Kidney epithelial cell (primary cell): ENCODE measurements at places on chromosomes 5 and 9. TPM values are rescaled to one million over a fixed set of nuclear protein-coding genes. Genes with fewer than 3 reads are reported as not detected.

The TMOD1 gene
- total RNA-seq: 0.08 and 0.14 TPM in 2 replicates

- DNase-seq: no peak
These were observed 7.1 kb upstream of the RARS1 start for GRCh38 chr5:168479166-168479565.

DNA sequence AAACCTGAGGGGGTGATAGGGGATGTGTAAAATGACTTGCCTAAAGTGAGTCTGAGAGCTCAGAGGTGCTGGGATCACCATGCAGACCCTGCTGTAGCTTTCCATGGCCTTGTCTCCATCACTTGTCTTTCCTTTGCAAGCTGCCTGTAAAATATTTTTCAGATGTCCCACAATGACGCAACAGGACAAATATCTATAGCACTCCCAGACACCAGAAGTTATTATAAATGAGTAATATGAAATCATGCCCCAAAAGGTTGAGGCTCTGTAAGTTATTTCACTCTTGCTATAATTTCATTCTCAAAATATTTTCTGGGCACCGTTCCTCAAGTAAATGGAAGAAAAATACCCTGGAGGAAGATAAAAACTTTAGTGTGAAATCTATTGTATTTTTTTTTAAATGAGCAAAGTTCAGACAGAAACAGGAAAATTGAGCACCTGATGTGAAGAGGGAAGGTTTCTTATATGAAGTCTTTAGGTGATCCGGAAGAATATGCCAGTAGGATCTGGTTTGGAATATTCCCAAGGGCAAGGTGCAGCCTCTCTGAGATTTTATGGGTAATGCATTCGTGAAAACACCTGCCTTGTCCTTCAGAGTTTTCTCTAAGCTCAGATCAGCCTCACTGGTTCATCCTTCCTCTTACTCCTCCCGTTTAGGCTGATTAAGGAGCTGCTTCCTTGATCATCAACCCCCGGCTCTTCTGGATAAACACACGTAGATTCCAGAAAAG lies 138.3 kb upstream of the DMAC1 start:
- DNase-seq: no peak

DNA sequence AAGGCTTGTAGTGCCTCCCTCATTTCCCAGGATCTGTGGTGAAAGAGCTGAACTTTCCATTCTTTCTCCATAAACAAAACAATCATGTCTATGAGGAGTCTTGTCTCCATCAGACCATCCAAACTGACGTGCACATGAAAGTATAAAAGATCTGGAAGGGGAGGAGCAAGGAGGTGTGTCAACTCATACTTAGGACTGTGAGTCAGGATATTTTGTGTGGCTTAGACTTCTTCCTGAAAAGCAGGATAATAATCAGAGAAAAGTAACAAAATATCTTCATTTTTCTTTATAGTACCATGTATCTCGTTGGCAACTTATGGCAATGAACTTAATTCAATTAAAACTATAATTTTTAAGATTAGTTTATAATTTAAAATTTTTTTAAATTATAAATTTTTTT lies 96.0 kb upstream of the PRRC1 start:
- DNase-seq: no peak

DNA sequence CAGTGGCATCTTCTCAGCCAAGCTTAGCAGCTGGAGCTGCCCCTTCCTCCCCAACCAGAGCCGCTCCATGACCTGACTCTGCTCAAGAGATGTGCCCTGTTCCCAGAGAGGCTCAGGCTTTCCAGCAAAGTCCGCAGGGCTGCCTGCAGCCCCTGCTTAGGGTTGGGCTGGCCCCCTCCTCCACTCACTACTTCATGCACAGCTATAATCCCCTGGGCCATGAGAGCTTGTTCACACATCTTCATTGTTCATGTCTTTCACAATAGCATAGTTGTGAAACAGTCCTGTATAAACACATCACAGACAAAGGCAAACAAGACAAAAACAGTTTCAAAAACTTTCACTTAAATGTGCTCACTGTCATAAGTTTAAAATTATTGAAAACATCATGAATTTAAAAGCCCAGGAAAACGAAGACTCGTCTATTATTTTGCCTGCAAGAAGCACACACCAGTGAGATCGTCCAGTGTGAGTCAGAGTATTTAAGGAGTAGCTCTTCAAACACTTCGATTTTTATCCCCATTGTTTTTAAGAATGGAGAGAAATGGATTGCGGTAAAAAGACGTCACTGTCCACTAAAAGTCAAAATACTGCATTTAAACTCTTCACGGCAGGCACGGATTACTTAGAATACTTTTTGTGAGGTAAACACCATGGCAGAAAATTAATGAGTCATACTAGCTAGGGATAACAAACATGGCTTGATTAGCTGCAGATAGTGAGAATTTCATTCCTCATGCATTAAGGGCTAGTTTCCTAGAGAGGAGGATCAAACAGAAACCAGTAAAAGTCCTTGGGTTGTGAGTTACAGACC lies 40.7 kb upstream of the S1PR3 start:
- DNase-seq: no peak

- no peak for DNase-seq
These were observed 39.0 kb downstream of the SEMA4D start for GRCh38 chr9:89458768-89459496.

DNA sequence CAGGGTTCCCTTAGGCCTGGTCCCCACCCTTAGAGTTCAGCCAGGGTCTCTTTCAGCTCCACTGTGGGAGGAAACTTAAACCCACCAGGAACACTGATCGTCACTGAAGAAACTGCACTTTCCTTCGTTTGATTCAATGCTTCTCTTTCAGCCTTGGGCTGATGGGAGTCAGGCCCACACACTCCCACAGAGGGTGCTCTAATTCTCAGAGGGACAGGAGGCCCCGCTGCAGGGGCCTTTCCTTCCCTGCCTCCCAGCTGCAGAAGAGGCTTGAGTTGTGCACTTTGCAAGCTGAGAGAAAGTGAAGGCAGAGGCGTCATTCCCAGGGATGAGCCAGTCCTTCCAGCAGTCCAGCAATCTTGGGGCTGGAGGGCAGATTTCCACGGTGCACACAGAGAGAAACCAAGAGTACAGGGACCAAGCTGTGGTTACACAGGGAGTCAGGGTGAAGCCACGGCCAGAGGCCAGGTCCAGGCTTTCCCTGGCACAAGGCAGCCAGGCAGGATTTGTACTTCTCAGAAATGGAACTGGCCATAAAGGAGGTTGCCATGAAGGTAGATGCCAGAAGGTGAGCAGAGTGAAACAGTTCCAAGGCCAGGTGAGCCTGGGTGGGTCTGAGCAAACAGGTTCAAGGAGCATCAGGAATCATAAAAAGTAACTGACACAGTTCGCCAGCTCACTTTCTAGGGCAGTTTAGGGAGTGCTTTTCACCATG lies 10.4 kb upstream of the GLIPR2 start:
- no peak for DNase-seq

The FAM240B gene
- total RNA-seq: not detected in 2 replicates

The GRIA1 gene
- not detected in 2 replicates for total RNA-seq

The PHF24 gene
- total RNA-seq: 0.07 and 0.58 TPM in 2 replicates

DNA sequence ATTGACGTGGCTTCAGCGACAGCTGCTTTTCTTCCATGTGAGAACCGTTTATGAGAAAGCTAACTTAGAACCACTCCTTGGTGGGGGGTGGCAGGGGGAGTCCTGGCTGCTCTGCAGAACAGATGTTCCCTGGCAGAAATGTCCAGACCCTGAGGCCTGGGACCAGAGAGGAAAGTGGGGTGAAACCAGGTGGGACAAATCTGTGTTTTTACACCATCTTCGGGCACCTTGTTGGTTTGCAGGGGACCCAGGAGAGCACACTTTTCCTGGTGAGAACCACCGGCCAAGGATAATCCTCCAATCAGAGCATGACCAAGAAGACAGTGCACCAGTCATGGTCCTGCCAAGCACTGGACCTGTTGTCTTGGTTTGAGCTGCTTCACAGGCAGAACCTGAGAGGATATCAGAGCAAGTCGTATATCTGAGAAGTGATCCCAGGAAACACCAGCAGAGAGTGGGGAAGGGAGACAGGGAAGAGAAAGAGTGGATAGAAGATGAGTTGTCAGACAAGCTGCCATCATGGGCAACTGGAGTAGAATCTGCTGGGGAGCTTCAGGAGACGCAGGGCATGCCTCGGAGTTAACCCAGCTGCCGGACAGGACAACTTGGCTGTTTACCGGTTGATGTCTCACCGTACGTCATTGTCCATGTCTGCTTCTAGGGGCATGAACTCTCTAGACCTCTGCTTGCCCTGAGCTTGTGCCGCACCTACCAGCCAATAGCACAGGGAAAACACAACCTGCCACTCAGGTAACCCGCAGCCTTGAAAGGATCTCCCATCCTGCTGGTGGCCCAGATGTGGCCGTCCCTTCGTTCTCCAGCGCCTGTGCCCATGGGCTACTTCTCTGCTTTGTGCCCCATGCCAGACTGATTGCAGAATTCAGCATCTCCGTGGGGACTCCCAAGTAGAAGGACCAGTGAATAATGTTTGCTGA lies 178.4 kb upstream of the MVB12B start:
- DNase-seq: no peak

The PCSK1 gene
- not detected in 2 replicates for total RNA-seq

The PCDHA10 gene
- total RNA-seq: 0.33 and 0.68 TPM in 2 replicates

The PAIP2 gene
- 63.0 and 72.9 TPM in 2 replicates for total RNA-seq

- DNase-seq: no peak
These were observed 36.3 kb upstream of the RLN1 start for GRCh38 chr9:5375790-5376477.

DNA sequence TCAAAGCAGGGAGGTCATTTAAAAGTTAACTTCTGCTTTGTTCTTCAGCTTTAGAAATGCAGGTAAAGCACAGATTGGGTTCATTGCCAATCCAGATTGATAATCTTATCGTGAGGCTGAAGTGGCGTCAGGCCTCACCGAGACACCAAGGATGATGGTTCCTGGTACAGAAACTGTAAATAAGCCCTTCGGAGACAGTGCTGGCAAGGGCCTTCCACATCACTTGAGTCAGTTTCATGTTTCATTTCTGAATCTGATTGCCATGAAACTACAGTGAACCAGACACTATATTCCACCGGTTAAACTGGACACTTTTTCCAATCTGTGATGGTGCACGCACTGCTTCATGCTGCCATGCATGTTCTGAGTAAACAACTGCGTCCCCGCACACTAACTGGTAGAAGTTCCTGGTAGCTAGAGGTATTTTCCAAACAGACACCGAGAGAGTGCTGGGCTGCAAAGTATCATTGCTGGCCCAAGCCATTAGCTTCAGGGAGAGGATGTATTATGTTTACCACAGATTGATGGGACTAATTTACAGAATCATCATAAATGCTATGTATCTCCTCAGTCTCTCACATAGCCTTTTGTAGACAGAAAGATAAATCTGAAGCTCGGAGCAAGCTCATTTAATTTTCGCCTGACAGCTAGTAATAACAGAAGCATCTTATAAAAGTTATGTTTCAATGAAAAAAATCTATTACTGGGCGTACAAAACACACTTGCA lies 336.1 kb downstream of the GLIS3 start:
- no peak for DNase-seq

The PCDHGA7 gene
- 2.2 and 3.1 TPM in 2 replicates for total RNA-seq

GRCh38 chr9:88373045-88373444 lies 15.2 kb upstream of the SPIN1 start:
- DNase-seq: no peak

- DNase-seq: no peak
These were observed 275.4 kb downstream of the EBF1 start for GRCh38 chr5:158824241-158824882.

DNA sequence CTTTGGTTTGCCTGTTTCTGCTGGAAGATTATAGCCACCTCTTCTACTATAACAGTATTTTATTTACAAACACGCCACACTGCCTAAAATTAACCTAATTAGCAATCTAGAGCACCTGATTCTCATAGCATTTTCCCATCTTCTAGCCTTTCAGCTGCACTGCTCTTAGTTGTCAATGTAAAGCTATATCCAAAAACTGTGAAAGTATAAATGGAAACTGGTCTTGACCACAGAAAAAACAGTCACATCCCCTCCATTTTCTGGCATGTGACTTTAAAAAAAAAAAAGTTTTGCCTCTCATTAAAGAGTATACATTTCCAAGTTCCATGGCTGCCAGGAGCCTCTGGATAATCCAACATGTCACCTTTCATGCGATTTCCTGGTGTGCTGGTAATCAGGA lies 287.8 kb downstream of the DTWD2 start:
- DNase-seq: no peak

The SHISAL2B gene
- total RNA-seq: not detected in 2 replicates

DNA sequence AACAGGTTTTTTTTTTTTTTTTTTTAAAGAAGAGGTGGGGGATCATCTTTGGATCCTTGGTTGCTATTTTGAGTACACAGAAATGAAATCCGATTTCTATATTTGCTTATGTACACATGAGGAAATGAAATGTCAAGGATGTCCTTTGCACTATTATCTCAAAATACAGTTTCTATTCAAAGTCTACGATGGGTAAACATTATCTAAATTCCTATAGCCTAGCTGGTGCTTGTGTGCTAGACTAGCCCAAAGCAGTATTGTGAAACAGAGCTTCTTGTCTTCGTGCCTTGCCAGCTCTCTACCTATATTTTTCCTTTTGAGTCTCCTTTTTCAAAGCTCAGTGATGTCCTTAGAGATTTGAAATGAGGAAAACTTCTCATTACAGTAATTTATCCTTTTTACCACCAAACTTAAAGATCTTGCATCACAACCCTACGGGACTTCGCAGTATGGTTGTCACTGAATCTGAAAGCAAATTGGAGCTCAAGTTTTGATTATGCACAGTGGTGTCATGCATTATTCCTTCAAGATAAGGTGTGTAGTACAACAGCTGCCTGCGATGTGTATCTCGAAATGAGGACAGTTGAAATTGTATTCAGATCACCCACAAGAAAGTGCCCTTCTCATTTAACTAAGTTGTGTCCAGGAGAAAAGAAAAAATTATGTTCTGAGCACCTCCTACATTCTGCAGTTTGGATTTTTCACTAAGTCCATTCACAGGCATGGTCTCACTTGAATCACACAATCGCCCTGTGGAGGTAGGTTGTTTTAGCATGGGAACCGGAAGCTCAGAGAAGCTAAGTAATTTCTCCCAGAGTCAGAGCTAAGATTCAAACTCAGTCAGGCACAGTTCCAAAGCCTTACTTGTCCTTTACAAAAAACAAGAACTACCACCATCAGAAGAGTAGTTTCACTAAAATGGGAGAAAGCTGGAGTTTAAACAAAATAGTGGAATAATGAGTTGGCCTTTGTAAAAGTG lies 379.0 kb downstream of the GLIS3 start:
- no peak for DNase-seq

GRCh38 chr9:98931600-98932389 lies 11.9 kb upstream of the COL15A1 start:
- no peak for DNase-seq

The SPINK6 gene
- not detected in 2 replicates for total RNA-seq
